ENCODE measurements at places on chromosomes 7 and 10. TPM values are rescaled to one million over a fixed set of nuclear protein-coding genes. Genes with fewer than 3 reads are reported as not detected.

Gene CEP55
- 0.17 TPM for total RNA-seq

DNA sequence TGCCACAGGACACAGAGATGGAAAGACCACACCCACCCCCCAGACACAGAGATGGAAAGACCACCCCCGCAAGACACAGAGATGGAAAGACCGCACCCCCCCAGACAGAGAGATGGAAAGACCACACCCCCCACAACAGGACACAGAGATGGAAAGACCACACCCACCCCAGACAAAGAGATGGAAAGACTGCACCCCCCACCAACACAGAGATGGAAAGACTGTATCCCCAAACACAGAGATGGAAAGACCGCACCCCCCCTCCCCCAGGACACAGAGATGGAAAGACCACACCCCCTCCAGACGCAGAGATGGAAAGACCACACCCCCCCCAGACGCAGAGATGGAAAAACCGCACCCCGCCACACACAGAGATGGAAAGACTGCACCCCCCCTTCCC lies 8.0 kb downstream of the ZNF511 start:
- peaks cover 12% of the 10 kb centered on the region for H3K4me1 ChIP-seq
- no peaks in the 10 kb centered on the region for H3K27me3 ChIP-seq
- no peak for DNase-seq
- H3K36me3 ChIP-seq = peaks cover 15% of the 10 kb centered on the region
- no peak overlapping the region for H3K27ac ChIP-seq

DNA sequence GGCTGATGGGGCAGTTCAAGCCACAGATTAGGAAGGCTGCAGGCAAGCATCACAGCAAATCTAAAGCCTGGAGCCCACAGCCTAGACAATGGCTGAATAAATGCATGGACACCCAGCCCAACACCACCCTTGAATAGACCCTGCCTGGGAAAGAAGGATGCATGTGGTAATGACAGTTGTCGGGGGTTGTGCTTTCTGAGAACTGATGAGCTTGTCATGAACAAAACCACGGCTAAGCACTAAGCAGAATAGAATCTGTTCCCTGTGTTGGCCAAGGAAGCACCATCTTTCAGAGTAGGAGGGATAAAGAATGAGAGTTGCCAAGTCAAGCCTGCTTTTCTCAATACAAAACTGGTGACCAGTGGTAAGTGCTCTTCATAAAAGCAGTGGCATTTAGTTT lies 66.1 kb upstream of the JCAD start:
- no peak overlapping the region for H3K27ac ChIP-seq
- no peaks in the 10 kb centered on the region for H3K27me3 ChIP-seq
- H3K4me1 ChIP-seq = no peaks in the 10 kb centered on the region
- H3K4me3 ChIP-seq = no peak overlapping the region

Gene BTBD16
- not detected for total RNA-seq

DNA sequence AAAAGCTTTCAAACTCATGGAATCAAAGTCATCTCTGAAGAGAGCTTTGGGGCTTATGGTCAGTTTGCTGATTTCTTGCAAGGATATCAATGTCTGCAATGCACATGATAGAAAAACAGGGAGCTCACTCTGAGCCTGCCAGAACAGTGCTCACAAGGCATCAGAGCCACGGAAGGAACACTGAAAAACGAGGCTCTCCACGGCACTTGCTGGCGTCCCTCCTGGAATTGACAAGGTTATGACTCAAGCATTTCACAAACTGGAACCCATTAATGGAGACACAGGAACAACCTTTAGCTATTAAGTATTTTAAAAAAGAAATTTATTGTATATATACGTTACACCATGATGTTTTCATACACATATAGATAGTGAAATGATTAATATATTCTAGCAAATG lies 266.3 kb downstream of the KCND2 start:
- no peaks in the 10 kb centered on the region for H3K4me1 ChIP-seq
- no peaks in the 10 kb centered on the region for H3K27me3 ChIP-seq
- no peak overlapping the region for H3K27ac ChIP-seq
- no peak for DNase-seq

- no peaks in the 10 kb centered on the region for H3K4me1 ChIP-seq
- H3K27me3 ChIP-seq = no peaks in the 10 kb centered on the region
- H3K4me3 ChIP-seq = no peak overlapping the region
- no peak overlapping the region for H3K27ac ChIP-seq
- no peak for DNase-seq
- H3K36me3 ChIP-seq = no peaks in the 10 kb centered on the region
Measured at GRCh38 chr10:112904000-112904399, 46.0 kb upstream of the TCF7L2 start.

- H3K27ac ChIP-seq = no peak overlapping the region
- no peaks in the 10 kb centered on the region for H3K27me3 ChIP-seq
- H3K4me3 ChIP-seq = no peak overlapping the region
- H3K36me3 ChIP-seq = no peaks in the 10 kb centered on the region
Measured at GRCh38 chr10:68099736-68100135, 9.6 kb upstream of the MYPN start.

- DNase-seq = no peak
- H3K27me3 ChIP-seq = no peaks in the 10 kb centered on the region
- H3K36me3 ChIP-seq = no peaks in the 10 kb centered on the region
Measured at GRCh38 chr7:29019387-29019786, 61.3 kb upstream of the TRIL start.

DNA sequence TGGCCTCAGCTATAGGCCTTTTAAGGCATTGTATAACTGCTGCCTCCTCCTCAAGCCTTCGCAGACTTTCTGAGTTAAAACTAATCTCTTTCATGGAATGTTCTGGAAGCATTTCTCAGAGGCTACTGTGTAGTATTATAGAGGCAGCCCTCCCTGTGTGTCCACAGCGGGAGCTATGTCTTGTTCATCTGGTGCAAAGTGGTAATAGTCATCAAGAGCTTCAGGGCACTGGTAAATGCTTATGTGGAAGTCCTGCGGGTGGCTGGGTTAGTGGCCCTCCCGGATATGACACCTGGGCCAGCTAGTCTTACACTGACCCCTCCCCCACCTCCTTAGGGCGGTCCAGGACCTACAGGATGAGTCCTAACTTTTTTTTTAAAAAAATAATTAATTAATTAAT lies 2.2 kb upstream of the ABHD11 start:
- no peaks in the 10 kb centered on the region for H3K27me3 ChIP-seq
- peaks cover 10% of the 10 kb centered on the region for H3K36me3 ChIP-seq
- H3K4me3 ChIP-seq = no peak overlapping the region
- no peak for DNase-seq

Gene GBX1
- not detected for total RNA-seq

DNA sequence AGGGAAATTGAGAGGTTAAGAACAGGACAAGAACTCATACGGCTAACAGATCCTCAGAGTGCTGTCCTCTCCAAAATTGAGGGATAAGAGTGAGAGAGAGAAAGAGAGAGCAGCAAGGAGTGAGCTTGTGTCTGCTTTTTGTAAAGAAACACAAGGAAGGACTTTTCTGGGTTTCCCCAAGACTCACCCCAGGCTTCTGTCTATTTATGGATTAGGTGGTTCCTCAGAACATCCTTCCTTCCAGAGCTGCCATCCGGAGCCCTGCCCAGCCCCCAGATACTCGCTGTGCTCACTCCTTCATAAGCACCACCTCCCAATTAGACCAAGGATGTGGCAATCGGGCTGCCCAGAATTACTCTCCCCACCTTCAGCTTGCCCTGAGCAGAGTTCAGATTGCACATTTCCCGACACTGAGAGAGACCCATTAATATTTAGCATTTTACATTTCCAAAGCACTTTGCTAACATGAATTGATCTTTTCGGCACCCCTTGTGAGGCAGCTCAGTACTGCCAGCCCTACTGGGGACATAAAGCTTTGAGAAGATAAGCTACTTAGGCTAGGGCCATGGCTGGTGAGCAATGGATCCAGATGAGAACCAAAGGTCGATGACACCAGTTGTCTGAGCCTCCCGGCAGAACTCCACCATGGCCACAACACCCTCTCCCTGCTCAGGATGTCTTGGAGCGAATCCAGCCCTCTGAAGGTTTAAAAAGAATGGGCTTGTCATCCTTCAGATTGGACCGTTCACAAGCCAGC lies 19.2 kb upstream of the R3HCC1L start:
- H3K27me3 ChIP-seq = peaks cover 9% of the 10 kb centered on the region
- H3K4me3 ChIP-seq = no peak overlapping the region
- no peaks in the 10 kb centered on the region for H3K4me1 ChIP-seq

Gene NEBL
- total RNA-seq = 0.22 TPM

DNA sequence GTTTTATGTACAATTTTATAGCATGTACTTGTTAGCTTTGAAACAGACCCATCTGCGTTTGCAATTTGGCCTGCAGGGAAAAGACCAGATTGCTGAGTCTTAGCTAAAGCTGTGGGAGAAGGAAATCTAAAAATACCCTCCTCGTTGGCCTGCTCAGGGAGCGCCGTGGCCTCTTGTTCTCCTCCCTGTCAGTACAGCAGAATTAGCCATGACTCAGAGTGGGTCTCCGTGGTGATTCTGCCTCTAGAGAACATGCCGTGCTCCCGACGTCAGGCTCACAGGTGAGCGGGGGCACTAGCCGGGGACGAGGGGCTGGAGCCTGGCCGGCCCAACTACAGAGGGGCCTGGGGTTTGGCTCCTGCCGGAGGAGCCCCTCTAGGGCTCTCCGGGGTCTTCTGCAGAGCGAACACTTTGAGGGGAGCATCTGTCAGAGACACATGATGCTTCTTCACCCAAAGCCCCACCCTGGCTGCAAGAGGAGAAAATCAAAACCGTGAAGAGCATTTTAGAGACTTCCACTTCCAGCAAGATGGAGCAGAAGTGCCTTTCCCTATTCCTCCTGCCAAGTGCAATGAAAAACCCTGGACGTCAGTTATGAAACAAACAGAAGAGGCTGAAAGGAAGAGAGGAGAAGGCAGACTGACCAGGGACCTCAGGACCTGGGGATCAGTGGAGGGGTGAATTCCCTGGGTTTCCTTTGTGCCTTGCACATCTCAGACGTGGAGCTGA lies 98.9 kb downstream of the LHPP start:
- no peaks in the 10 kb centered on the region for H3K36me3 ChIP-seq
- H3K4me1 ChIP-seq = no peaks in the 10 kb centered on the region
- DNase-seq = no peak
- no peak overlapping the region for H3K27ac ChIP-seq

DNA sequence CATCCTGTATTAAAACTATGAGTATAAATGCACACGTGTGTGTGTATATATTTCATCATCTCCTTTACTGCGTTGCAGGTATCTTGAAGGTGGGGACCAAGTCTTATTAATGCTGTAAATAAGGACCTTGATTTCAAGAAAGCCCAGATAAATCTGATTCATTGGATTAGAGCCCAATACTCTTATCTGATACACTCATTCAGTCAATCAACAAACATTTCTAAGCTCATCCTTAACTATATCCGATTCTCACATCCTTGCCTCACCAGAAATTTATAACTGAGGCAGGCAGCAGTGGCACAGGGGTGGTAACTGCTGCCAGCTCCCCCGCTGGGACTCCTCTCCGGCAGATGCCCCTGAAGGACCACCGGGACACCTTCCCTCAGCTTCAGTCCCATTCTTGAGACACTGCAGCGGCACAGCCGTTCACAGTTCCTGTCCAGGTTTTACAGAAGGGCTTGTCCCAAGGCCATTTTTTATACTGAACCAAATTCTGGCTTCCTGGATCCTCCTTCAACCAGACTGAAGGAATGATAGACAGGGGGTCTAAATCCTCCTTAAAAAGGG lies 54.0 kb downstream of the BRI3 start:
- H3K36me3 ChIP-seq = no peaks in the 10 kb centered on the region
- H3K4me1 ChIP-seq = no peaks in the 10 kb centered on the region
- H3K4me3 ChIP-seq = no peak overlapping the region
- DNase-seq = no peak
- no peaks in the 10 kb centered on the region for H3K27me3 ChIP-seq
- no peak overlapping the region for H3K27ac ChIP-seq

DNA sequence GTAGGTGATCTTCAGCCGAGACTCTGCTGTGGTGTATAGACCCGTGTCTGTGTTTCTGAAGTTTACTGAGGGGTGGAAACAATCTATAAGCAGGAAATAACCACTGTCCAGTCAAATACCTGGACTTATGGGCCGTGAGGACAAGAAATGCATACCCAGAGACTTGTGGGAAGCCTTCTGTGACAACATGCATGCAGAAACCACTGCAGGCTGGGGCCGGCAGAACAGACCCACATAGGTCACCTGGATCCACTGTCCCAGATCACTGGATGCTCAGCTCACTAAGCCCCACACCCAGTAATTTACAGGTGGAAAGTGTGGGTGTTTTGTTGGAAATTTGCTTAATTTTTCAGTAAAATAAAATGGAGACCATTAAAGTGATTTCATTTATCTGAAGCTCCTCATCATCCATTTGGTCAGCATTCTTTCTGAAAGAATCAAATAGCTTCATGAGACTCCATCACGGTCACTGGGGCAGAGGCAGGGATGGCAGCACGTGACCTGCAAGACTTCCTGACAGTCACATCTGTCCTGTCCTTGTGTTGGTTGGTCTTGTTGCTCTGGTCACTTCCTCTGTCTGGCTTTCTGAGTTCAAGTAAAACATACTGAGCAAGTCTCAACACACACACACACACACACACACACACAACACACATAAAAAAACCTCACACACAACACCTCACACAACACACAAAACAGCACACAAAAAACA lies 108.3 kb downstream of the TNS3 start:
- no peak overlapping the region for H3K27ac ChIP-seq
- no peaks in the 10 kb centered on the region for H3K36me3 ChIP-seq
- H3K4me1 ChIP-seq = no peaks in the 10 kb centered on the region
- no peak overlapping the region for H3K4me3 ChIP-seq
- H3K27me3 ChIP-seq = no peaks in the 10 kb centered on the region

- H3K4me3 ChIP-seq = no peak overlapping the region
- peaks cover 10% of the 10 kb centered on the region for H3K27me3 ChIP-seq
- H3K4me1 ChIP-seq = no peaks in the 10 kb centered on the region
- no peak overlapping the region for H3K27ac ChIP-seq
- H3K36me3 ChIP-seq = no peaks in the 10 kb centered on the region
- no peak for DNase-seq
Measured at GRCh38 chr7:131605280-131605878, 49.0 kb upstream of the PODXL start.

Gene PTPRN2
- 0.34 TPM for total RNA-seq

Gene KNDC1
- total RNA-seq = not detected

GRCh38 chr10:30765022-30765615 lies 135.6 kb upstream of the LYZL2 start:
- no peak overlapping the region for H3K27ac ChIP-seq
- no peaks in the 10 kb centered on the region for H3K27me3 ChIP-seq
- no peak for DNase-seq
- no peak overlapping the region for H3K4me3 ChIP-seq
- no peaks in the 10 kb centered on the region for H3K4me1 ChIP-seq
